KG1 (cell line): ENCODE measurements at places on chromosomes 6 and 20.

DNA sequence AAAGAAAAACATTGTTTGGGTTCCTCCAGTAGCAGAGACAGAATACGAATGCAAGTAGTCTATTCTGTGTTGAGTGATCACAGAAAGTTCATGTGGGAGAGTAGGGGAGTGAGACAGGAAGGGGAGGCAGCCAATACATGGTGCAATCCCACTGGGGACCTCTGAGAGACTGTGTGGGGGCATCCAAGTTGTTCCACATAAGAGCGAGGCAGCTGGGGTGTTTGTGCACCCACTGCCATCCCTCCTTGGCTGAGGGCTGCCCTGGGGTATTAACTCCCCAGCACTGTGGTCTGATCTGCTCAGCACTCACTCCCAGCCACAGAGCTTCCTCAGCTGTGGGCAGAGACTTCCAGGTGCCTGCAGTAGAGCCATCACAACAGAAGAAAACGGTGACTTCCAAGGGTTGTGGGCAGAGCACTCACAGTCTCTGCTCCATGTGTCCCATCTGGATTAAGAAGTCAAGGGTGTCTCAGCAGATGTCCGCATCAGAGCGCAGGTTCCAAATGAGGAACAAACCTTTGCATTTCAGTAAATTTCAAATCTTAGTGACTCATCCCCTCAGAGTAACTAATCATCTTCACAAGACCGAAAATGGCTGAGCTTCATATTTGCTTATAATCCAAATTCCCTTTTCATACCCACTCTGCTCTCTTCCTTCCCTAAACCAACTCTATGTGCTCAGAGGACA lies 101.9 kb upstream of the NAA20 start:
- peak; percentile 78 for DNase-seq

DNA sequence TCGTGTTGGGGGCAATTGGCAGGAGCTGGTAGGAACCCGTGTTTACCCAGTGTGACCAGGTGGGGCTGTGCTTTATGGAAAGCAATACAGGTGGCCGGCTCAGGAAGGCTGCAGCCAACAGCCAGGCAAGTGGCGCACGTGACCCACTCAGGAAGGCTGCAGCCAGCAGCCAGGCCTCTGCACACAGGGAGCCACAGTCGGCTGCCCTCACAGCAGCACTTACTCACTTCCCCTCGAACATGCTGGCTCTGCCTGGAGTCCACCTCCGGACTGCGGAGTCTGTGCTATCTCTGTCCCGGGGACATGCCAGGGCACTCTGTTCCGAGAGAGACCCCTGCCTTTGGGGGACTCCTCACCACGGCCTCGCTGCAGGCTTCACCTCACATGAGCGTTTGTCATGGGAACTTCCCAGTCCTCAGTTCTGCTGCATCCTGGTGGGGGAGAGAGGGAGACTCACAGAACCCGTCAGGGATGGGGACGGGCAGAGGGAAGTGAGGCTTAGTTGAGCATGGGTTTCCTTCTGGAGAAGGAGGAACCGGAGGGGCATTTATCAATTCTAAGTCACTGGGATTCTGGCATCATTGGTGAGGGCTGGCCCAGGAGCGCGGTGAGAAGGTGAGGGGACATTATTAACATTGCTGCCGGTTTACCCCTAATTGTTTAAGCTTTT lies 76.8 kb downstream of the TTLL2 start:
- DNase-seq, result no peak

DNA sequence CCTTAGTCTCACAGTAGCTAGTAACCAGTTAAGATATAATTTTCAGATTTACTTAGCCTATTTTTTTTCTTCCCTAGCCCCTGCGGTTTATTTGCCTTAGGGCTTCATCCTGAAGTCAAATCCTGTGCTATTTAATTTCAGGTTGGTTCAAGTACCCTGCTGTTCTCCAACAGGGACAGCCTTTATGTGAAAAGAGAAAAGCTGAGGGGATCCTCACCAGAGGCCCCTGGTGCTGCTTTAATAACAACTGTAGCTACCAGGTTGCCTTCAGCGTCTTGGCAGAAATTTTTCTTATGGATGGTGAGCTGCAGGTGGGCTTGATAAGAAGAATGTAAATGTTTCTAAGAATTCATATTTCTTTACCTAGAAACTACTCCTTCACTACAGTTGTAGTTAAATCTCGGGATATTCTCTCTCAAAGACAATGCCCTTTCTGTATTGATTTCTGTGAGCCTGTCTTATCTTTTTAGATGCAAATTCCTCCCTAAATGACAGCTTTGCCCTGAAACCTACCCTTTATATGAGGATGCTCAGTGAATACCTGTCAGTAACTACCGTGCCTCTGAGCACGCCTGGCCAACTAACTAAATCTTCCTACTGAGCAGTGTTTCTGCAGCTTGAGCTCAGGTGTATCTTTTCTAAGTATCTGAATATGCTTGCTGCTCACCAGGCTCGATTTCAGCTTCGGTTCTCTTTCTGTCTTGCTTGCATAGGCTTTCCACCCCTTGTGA lies 320.5 kb downstream of the MMUT start:
- DNase-seq, result no peak

GRCh38 chr6:18555750-18556149 lies 168.6 kb downstream of the RNF144B start:
- no peak for DNase-seq

- DNase-seq, result no peak
These were observed 49.7 kb upstream of the SNX9 start for GRCh38 chr6:157773248-157773773.

DNA sequence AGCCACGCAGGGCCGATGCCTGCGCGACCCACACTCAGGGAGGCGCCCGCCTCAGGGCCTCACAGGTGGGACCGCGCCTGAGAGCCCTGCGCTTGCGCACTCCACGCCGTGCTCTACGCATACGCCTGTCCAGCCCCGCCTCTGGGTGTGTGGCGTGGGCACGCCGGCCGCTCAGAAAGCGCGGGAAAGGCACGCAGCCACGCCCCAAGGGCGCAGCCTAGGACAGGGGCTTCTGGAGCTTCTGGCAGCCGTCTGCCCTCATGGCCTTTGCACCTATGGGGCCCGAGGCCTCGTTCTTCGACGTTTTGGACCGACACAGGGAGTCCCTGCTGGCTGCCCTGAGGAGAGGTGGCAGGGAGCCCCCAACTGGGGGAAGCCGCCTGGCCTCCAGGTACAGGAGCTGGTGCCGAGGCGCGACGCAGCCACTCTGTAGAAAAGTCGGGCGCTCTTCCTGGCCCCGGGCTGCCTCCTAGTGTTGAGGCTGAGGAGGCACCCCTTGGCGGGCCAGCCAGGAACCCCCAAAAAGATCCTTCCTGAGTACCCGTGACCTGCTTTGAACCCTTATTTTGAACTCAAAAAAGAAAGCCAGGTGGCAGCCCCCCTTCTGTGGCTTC lies at the start of gene SPO11:
SPO11 (plus strand) TSS at position 196 of the 614 bp plus-strand sequence; CDS start at position 261, 65 bp downstream.
- DNase-seq, result no peak

DNA sequence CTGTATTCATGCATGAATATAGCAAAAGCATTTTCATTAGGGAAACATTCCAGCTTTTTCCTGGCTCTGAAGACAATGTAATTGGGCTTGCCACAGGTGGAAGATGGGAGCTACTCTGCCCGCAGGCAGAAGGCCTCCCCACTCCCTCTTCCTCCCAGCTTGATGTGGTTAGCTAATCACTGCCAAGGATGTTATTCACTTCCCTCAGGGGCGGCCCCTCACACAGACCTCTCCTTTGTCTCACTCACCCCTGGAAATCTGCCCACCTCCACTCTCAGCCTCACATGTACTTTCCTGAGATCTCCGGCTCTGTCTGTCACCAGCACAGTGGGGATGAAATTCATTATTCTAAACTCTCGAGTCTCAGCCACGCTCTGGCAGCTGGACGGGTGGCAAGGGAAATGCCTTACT lies 100.7 kb downstream of the ANKRD60 start:
- DNase-seq, result no peak

GRCh38 chr6:44504301-44504791 lies 116.8 kb downstream of the CDC5L start:
- no peak for DNase-seq

DNA sequence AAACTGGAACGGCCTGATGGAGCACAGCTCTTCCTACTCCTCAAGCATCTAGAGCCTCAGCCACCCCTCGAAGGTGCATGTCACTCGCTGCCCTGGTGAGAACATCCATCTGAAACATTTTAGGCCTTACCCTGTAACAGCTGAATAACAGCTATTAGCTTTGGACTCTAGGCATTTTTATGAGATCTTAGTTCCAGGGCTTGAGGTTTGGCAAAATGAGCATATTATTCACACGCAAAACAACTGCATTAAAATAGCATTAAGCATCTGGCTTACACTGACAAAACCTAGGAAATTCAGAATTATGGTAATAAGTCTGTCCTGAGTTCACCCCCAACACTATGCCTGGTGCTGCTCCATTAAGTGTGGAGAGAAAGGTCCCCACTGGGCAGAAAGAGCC lies 56.1 kb downstream of the ADAT2 start:
- DNase-seq, result no peak

- no peak for DNase-seq
These were observed 14.8 kb downstream of the SUMO4 start for GRCh38 chr6:149414821-149415220.

GRCh38 chr6:17871836-17872235 lies 115.6 kb downstream of the KIF13A start:
- no peak for DNase-seq

DNA sequence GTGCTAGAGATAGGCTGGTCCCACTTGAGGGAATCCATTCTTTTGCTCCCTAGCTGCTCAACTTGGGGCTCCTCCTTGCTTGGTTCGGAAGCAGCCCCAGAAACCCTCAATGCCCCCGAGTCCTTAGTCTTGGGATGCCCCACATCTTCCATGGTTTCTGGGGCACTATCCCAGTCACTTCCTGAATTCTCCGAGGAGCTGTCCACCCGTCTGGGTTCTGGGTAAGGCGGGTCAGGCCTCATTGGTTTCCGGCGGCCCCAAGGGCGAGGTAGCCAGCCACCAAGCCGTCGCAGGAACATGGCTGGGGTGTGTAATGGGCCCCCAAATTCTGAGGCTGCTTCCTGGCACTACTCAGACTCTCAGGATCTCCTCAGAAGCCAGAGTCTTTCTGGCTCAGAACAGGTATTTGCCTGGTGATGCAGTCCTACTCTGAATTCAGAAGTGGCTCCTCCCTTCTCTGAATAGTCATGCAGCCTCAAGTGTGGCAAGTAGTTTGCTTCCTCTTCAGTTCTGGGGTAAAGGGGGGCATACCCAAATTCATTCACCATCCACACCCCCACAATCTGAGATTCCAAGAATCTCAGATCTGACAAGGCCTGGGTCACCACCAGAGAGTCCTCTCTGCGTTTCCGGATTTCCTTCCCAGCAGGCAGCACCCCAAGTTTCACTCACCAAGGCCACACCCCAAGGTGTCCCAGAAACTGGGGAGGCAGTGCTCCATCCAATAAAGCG lies 763 bp downstream of the C6orf47 start:
- DNase-seq, result no peak

DNA sequence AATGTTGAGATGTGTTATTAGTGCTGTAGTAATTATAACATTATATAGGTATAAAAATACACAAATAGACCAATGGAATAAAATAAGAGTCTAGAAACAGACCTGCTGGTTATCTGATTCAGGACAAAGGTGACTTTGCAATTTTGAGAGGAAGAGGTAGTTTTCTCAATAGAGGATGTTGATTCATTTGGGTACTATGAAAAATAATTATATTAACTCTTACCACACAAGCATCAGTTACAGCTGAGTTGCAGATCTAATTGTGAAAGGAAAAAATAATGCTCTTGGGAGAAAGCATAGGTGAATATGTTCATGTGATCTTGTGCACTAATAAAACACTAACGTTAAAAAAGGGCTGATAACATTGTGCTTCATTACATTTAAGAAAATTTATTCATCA lies 103.0 kb downstream of the BCKDHB start:
- DNase-seq, result no peak

DNA sequence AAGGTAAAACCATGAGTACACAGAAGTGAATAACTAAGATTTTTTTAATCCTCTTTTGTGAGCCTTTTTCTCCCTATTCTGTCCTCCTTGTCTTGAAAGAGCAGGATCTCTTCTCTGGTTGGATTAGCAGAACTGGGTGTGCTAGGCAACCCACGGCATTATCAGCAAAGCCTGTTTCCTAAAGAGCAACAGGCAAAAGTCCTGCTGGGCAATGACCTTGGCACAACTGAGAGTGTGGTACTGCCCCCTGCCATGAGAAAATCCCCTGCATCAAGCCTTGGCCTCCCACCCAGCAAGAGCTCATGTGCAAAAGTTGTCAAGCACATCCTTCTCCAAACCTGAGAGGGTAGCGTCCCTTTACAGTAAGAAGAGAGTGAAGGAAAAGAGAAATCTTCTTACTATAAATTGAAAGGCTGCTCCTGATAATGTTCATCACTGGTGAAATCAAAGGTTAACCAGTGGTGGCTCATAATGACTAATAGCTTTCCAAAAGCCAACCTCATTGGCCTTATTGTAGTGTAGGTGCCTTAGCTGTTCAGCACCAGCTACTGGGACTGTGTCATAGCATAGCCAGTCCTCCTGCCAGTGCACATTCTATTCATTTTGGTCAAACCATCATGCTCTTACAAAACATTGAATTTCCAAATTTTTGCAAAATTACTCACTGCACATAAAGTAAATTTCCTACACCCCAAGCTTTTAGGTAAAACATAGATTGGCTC lies 17.1 kb downstream of the KIF6 start:
- DNase-seq, result no peak

- no peak for DNase-seq
These were observed 140.6 kb downstream of the KIF16B start for GRCh38 chr20:16432466-16433292.

- DNase-seq, result peak; percentile 74
These were observed 31.8 kb downstream of the SUN5 start for GRCh38 chr20:32972181-32973076.

GRCh38 chr6:147621961-147622360 lies 113.5 kb downstream of the SAMD5 start:
- no peak for DNase-seq

DNA sequence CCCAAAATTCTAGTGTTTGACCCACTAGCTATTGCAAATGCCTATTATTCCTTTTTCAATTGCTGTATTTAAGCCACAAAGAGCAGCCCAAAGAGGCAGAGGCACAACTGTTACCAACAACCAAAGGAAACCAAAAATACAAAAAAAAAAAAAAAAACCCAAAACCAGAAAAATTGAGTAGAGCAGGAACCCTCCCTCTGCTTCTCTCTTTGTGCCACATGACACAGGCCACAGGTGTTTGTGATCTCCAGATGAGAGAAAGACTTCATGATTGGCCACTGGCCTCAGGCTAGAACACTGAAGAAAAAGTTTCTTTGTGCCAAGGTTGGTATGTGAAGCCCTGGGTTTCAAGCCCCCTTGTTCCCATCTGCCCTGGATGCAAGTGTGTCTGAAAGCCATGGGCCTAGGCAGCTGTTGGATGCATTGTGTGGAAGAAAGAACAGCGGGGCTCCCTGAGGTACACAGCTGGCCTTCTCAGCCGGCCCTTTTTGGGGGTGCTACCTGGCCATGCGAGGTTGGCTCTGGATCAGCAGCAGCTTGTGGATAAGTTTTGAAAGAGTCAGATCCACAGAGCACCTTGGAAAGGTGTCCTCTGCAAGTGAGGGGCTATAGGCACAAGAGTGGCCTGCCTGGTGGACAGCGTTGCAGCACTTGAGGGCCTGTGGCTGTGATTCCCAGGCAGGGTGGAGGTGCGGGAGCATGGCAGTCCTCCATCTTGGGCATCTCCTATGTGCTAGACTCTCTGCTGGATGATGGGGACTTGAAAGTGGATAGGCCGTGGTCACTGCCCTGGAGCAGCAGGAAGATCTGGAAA lies 204.5 kb downstream of the ZDHHC14 start:
- no peak for DNase-seq

GRCh38 chr6:157768863-157769551 lies 54.0 kb upstream of the SNX9 start:
- DNase-seq, result no peak

GRCh38 chr6:36364669-36365479 lies 22.6 kb downstream of the ETV7 start:
- DNase-seq, result no peak
